Liver (tissue), 10 donors: ENCODE measurements at places on chromosomes 2 and 18. TPM values are rescaled to one million over a fixed set of nuclear protein-coding genes. Genes with fewer than 3 reads are reported as not detected.

- H3K4me3 ChIP-seq, result no peak overlapping the region
- H3K27me3 ChIP-seq, result no peaks in the 10 kb centered on the region
- DNase-seq, result no peak
- no peaks in the 10 kb centered on the region for H3K36me3 ChIP-seq
Measured at GRCh38 chr2:179179719-179180118, 84.9 kb downstream of the SESTD1 start.

DNA sequence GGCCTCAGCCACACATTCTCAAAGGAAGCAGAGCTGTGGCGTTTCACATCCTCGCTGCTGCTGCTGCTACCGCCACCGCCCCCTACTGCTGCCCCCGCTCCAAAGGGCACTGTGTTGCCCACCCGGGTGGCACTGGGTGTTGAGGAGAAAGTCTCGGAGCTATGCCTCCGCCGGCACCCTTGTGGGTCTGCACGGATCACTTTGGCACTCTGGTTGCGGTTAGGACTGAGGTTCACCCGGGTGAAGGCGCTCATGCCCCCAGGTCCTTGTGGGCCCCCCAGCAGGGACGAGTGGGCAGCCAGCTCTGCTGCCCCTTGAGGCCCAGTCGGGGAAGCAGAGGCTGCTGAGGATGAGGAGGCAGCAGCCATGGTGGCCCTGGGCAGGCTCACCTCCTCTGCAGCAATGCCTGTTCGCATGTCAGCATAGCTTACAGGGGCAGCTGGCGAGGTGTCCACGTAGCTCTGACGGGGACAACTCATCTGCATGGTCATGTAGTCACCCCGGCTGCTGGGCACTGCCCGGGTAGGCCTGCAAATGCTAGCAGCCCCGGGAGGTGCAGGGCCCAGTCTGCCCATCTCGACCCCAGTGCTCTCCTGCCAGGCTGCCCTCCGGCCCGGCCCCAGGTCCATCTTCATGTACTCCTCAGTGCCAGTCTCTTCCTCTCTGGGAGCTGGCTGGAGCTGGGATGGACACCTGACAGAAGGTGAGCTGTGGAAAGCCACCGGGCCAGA, 4.2 kb downstream of the IRS1 start:
- H3K36me3 ChIP-seq, result no peaks in the 10 kb centered on the region
- no peaks in the 10 kb centered on the region for H3K27me3 ChIP-seq
- DNase-seq, result no peak
- H3K4me1 ChIP-seq, result peaks cover 16% of the 10 kb centered on the region
- peak overlapping the region; percentile 79 for H3K4me3 ChIP-seq

DNA sequence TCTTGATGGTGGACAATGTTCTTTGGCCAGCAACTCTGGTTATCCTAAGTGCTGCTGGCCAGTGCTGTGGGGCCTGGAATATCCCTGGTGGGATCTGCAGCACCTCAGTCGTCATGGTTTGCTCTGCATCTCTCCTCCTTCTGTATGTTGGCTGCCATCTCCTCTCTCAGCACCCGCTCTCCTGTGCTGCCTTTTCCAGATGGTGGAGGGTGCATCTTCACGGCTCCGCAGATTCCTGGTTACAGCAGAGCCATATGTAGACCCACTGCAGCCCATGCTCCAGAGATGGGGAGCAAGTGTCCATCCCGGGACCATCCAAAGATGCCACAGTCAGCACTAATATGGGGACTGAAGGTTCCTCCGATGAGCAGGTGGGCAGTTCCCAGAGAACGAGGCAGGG, 90.0 kb downstream of the VAPA start:
- H3K27ac ChIP-seq, result no peak overlapping the region
- H3K4me1 ChIP-seq, result no peaks in the 10 kb centered on the region
- H3K36me3 ChIP-seq, result no peaks in the 10 kb centered on the region
- no peak for DNase-seq
- H3K27me3 ChIP-seq, result no peaks in the 10 kb centered on the region

Gene CCDC150
- total RNA-seq, result 5.7 TPM

Gene LIPG
- total RNA-seq, result 2.8 TPM
